H7 (cell line): ENCODE measurements at places on chromosomes 5 and 9. TPM values are rescaled to one million over a fixed set of nuclear protein-coding genes. Genes with fewer than 3 reads are reported as not detected.

DNA sequence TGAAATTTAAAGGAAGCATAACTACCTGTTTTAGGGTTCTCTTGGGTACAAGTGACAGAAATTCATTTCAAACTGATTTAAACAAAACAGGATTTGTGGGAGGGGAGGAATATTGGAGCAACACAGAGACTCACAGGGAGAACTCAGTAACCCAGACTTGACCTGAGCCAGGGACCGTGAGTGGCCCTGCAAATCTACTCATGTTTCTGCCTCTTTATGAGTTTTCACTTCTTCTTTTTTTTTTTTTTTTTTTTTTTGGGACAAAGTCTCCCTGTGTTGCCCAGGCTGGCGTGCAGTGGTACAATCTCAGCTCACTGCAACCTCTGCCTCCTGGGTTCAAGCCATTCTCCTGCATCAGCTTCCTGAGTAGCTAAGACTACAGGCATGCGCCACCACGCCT lies 405.6 kb upstream of the ZNF608 start:
- DNase-seq: no peak

DNA sequence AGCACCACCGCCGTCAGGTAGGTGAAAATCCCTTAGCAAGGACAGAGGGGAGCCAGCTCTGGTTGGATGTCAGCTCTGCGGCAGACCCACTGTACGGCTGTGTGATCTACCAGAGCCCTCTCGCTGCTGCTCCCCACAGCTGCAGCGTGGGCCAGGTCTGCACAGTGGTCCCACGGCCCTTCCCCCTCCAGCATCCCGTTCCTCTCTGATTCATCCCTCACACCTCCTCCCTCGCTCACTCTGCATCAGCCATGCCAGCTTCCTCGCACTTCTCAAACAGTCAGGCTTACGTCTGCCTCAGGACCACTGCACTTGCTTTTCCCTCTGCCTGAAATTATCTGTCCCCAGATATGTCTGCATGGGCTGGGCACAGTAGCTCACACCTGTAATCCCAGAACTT lies 26.6 kb upstream of the CFAP157 start:
- DNase-seq: no peak

INPP5E gene
- 12.4 and 15.2 TPM in 2 replicates for total RNA-seq

DBH gene
- 0.07 TPM in 1 of 2 replicates, not detected in the other for total RNA-seq

DNA sequence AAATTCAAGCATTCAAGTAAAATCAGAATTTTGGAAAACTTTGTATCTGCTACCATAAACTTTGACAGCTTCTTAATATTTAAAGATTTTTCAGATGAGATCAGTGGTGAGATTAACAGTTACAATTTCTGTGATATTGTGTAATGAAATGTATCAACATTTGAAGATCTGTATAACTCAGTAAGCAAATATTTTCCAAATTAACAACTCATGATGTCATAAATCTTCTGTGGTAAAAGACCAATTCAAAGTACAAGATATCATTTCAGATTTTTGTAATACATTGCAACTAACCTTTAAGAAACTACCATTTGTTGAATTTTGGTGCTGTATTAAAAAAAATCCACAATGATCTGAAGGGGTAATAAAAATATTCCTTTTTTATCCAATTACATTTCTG lies 352.2 kb downstream of the KIAA0825 start:
- no peak for DNase-seq
